Activated CD8-positive, alpha-beta memory T cell treated with anti-CD3 and anti-CD28 coated beads for 36 hours (primary cell): ENCODE measurements at places on chromosomes 7 and 10. TPM values are rescaled to one million over a fixed set of nuclear protein-coding genes. Genes with fewer than 3 reads are reported as not detected.

The EVX1 gene
- not detected for total RNA-seq

The DRGX gene
- total RNA-seq, result not detected

The FBXL13 gene
- 0.86 TPM for total RNA-seq

The LIPJ gene
- not detected for total RNA-seq

The UCMA gene
- not detected for total RNA-seq

The ADARB2 gene
- total RNA-seq, result not detected

The IMPDH1 gene
- total RNA-seq, result 81.1 TPM

The AOAH gene
- total RNA-seq, result 22.5 TPM

The TMEM196 gene
- not detected for total RNA-seq

The OPALIN gene
- not detected for total RNA-seq

The GNAT3 gene
- not detected for total RNA-seq

The BHLHA15 gene
- total RNA-seq, result 0.36 TPM

The GRM3 gene
- not detected for total RNA-seq

The MRLN gene
- not detected for total RNA-seq

The CCSER2 gene
- total RNA-seq, result 46.7 TPM

The PRSS1 gene
- total RNA-seq, result not detected

The CPED1 gene
- total RNA-seq, result 0.04 TPM

The AZGP1 gene
- total RNA-seq, result not detected
